ENCODE measurements at places on chromosomes 7 and 10.
A peak's percentile ranks its signal among the peaks of the same experiment; 100 is the strongest.

GRCh38 chr7:142860968-142861367, 6.1 kb downstream of the EPHB6 start:
- no peak for DNase-seq

GRCh38 chr7:53638517-53638916, 603.1 kb downstream of the POM121L12 start:
- no peak for DNase-seq

DNA sequence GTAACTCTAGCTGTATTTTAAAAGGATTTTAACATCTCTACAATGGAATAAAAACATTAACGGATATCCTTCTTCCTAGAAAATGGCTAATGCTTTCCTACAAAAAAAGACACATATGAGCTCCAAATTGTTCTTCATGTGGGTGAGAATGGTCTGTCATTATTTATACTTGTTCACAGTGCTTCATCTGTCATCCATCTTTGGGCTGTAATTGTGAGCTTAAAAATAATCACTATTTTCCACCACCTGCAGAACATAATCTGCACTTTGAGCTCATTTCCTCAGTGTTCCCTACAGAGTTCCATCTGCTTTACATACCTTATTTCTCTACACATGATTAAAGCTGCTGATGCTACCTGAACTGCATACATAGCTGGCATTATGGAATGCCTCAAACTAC, 979.1 kb upstream of the C7orf33 start:
- DNase-seq: no peak

DNA sequence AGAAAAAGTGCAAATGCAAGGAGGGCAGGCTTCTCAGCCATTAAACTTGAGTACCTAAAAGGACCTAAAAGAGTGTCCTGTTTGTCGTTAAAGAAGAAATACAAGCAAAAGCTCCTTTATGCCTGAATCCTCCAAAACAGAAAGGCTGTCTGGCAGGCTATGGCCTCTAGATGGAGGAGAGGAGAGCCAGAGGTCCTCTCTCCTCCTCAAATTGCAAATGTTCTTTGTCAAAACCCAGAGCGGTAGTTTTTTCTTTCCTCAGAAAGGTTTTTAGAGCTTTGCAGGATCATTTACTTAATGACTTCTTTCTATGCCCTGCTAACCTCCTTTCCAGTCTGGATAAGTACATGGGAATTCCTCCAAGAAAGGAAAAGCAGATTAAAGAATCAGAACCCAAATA, 1.9 kb upstream of the SORCS1 start:
- no peak for DNase-seq

GRCh38 chr10:6786579-6787031, 206.5 kb upstream of the PRKCQ start:
- no peak for DNase-seq

- no peak for DNase-seq
Observed at GRCh38 chr7:129356176-129356575, 78.1 kb upstream of the STRIP2 start.

- DNase-seq: peak; percentile 4
Observed at GRCh38 chr7:41886901-41887311, 184.0 kb upstream of the INHBA start.

DNA sequence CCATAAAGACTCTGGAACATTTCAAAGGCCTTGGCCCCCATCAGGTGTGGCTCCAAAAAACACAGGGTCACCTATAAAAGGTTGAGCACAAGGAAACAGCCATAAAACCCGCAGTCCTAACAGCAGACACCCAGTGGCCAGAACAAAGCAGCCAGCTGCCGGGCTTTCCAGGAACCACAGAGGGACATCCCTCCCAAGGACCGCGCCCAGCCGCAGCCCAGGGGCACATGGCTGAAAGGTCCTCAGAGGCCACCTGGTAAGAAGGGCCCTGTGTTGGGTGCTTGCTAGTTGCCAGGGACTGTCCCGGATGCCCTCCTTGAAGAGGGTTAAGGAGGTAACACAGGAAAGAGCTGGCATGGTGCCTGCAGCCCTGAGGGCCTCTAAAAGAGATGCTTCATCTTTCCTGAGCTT, 32.7 kb downstream of the KCNMA1 start:
- DNase-seq: no peak

DNA sequence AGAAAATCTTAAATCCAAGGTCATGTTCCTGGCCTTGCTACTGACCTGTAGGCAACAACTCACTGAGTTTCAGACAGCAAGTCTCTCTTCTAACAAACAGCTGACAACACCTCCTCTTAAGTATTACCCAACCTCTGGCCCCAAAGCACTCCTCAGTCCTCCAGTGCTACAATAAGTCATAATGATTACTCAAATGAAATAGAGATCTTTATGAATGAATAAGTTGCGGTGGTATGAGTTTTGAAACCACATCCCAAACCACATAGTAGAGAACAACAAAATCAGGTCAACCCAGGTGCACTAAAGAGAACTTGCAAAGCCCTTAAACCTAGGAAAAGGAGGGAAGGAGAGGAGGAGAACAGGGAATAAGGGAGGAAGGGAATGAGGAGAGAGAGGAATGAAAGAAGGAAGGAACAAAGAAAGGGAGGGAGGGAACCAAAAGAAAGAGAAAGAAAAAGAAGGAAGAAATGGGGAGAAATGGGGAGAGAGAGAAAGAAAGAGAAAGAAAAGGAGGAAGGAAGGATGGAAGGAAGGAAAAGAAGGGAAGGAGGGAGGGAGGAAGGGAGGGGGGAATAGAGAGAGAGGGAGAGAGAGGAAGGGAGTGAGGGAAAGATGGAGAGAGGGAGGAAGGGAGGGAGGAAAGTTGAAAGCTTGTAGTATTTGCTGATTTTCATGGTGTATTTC, 142.8 kb upstream of the CALCR start:
- no peak for DNase-seq

DNA sequence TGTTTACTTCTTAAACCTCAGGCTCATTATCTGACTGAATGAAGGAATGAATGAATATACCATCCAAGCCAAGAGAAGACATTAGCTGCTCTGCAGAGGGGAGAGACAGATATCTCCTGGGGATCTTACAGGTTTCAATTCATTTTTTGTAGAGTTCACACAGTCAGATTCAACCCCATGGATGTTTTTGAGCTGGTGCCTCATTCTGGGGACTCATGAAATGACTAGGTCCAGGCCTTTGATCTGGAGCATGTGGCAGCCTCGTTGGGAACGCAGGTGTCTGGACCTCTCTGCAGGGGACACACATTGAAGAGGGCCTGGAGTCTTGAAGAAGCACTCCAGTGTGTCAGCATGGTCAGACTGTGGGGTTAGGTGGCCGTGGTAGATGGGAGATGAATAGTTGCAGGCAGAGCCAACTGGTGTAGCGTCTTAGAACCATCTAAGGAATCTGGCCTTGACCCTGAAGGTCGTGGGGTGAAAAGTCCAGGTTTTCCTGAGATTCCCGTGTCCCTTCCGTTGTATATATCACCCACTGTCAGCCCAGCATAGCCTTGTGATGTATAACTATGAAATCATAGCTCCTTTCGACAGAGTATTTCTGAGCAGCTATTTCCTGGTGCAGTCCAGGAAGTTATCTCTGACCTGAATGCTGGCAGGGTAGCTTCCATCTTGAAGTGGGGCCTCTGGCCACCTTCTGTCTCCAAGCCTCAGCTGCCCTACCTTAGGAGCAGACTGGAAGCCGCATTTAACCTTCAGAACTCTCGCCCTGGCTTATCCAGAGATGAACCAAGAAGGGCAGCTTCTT, 22.3 kb downstream of the BTBD16 start:
- DNase-seq: no peak

DNA sequence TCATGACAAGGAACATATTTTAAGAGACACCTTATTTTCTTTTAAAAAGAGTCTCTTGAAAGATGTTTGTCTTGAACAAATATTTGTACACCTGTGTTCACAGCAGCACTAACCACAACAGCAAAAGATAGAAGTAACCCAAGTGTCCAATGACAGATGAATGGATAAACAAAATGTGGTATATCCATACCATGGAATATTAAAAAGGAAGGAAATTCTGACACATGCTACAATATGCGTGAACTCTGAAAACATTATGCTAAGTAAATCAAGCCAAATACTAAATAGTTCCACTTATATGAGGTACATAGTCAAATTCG, 17.8 kb downstream of the SGMS1 start:
- no peak for DNase-seq

DNA sequence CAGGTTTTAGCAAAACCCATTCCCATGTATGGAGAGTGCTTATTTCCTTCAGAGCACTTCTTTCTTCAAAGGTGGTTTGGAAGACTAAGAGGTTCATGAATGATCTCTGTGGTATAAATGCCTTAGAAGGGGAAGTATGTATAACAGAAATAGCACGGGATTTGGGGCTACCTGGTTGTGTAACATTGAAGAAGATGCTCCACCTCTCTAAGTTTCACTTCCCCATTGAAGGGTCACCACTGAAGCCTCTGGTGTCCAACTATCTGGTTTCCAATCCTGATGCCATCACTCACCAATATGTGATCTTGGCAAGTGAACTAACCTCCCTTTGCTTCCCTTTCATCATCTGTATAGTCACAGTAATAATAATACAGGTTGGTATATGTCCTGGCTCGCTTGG, 37.2 kb downstream of the CYCS start:
- DNase-seq: no peak

GRCh38 chr10:17472481-17473227, 18.3 kb upstream of the ST8SIA6 start:
- DNase-seq: no peak

DNA sequence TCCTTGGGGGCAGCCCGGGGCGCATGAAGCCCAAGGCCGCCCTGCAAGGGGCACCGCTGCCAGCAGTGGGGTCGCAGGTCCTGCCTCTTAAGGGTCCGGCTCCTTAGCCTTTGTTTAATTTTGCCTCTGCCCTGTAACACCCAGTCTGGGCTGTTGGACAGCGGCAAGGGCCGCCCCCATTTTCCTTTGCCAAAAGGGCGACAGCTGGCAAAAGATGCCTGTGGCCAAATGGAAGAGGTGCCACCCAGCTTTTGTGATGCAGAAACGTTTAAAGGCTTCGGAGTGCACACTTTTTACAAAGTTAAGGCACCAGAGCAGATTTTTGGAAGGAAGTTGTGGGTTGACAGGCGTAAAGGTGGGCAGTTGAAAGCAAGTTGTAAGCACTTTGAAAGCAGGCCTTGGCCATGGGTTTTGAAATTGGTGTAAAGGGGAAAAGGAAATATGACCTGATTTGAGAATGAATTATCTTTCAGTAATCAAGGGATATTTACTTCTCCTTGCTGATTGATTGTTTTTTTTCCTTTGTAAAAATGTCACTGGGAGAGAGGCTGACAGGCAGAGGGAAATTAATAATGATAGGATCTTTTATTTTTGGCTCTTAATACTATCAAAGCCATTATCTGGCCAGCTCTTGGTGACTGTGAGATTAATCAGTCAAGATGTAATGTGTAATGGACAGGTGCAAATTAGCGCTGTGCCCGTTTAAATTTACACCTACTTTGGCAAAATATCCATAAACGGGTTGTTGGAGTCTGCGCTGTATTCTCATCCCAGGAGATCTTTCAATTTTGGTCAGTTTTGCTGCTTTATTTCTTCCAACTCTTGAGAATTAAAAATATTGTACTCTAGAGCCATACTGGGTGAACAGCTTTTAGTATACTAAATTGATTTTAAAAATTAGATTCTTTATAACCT, 1.2 kb downstream of the CASD1 start:
- DNase-seq: no peak

- no peak for DNase-seq
Observed at GRCh38 chr10:103653581-103654037, 160.1 kb downstream of the NEURL1 start.

GRCh38 chr10:46014206-46014605, 16.2 kb downstream of the NCOA4 start:
- no peak for DNase-seq

DNA sequence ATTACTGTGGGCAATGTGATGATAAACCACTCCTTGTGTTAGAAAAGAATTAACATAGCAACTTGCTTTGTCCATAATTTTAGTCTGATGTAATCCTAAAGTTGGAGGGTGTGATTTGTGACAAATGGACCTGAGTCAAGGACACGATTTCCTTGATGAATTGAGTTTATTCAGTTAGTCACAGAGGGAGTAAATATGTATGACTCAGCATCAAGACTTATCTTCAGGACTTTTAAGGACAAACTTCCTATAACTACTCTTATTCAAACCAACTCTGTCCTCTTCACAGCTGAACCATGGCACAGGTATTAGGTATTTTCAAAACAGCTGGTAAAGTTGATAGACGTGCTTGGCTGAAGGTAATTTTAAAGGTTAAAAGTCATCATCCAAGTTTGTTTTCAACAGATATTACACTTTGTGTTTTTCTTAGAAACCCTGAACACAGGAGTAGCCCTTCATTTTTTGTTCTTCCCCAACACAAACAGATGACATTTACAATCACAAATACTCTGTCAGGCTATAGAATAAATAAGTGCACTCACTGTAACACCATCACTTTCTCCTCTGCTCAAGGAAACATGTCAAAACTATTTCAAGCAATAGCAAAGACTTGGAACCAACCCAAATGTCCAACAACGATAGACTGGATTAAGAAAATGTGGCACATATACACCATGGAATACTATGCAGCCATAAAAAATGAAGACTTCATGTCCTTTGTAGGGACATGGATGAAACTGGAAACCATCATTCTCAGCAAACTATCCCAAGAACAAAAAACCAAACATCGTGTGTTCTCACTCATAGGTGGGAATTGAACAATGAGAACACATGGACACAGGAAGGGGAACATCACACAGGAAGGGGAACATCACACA, 54.5 kb downstream of the COA1 start:
- DNase-seq: no peak

DNA sequence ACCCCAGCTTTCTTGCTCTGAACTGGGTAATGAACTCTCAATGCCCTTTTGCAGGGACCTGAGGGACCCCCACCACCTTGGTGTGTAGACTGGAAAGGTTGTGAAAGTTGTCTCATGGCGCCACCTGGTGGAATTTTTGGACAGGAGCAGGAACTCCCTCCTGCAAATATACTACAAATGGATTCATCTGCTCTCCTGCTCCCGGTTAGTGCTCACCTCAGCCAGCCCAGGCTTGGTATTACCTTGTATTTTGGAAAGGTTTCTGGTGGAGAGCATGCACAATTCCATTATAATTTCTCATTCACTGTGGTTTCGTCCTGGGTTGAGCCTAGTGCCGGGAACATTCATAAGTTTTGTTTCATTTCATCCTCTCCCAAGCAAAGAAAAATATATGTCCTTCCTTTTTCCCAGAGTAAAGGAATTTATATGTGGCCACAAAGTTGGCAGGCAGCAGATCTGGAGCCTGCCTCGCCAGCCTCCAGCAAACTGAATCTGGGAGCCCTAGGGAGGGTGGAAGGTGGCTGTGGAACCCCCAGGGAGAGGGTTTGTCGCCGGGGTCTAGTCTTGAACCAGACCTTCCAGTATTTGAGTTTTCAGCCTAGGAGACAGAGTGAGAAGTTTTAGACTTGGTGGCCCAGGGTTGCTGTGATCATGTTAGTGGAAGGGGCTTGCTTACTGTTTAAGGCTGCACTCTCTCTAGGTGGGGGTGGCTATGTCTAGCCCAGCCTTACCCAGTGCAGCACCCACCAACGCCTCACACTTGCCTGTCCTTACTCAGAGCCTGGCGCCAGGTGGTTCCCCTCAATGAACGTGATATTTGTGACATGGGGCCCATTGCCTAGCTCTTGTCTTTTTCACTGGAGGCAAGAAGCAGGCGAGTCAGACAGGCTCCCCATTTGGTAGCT, 9.5 kb downstream of the FAM241B start:
- DNase-seq: peak; percentile 16
